ENCODE measurements at places on chromosomes 6 and 20. TPM values are rescaled to one million over a fixed set of nuclear protein-coding genes. Genes with fewer than 3 reads are reported as not detected.

The PNPLA1 gene
- 0.02 TPM for polyA plus RNA-seq

DNA sequence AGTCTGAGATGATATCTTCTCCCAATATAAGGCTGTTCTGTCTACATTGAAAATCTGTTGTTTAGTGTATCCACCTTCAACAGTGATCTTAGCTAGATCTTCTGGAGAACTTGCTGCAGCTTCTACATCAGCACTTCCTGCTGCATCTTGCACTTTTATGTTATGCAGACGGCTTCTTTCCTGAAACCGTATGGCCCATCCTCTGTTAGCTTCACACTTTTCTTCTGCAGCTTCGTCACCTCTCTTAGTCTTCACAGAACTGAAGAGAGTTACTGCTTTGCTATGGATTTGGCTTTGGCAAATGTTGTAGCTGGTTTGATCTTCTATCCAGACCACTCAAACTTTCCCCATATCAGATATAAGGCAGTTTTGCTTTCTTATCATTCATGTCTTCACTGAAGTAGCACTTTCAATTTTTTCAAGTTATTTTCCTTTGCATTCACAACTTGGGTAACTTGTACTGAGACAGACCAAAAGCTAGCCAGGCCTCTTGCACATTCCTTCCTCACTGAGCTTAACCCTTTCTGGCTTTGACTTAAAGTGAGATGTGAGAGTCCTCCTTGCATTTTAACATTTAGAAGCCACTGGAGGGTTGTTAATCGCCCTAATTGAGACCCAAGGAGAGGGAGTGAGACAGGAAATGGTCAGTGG lies 110.1 kb downstream of the PREP start:
- DNase-seq: no peak

DNA sequence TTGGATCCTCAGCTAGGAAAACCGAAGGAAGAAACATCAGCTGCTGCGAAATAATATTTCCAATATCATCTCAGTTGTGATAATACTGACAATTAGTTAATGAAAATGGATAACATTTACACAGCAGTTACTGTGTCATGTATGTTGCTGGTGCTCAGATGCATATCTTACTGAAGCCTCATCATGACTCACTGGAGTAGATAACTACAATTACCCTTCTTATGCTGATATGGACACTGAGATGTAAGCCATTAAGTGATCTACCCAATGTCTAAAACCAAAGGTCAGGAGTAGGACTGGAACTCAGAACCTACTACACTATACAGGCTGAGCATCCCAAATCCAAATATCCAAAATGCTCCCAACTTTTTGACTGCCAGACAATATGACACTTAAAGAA lies 54.7 kb upstream of the LYRM2 start:
- no peak for DNase-seq

DNA sequence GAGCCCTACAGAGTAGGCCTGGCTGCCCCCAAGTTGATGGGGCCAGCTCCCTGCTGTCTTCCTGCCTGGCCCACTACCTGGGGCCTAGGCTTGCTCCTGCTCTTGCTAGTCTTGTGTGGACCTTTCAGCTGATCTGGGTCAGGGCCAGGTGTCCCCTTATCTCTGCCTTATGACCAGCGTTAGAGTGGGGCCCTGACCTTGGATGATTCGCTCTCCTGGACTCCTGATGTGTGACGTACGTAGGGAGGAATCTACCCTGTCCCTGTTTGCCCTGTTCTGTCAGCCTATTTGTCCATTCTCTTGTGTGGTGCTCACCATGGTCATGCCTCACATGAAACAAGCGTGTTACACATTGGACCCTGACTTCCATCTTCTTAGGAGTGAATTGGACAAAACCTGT lies 571.8 kb downstream of the QKI start:
- peak; percentile 76 for DNase-seq

DNA sequence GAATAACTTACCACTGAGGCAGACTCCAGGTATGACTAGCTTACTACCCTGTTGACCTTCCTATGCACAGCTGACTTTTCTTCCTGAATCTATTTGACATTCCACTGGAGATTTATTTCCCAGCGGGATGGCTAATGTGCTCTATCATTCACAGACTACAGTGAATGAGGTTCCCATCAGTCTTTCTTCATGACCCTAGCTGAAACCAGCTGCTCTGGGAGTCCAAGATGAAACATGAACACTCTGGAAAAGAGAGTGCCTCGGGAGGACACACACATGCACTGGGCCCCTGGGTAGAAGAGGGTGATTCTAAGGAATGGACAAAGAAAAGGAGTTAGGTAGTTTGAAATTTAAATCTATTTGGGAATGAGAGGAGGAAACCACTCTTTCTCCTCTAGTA lies 82.6 kb upstream of the DST start:
- DNase-seq: peak; percentile 33

The PKIB gene
- polyA plus RNA-seq: 4.4 TPM

DNA sequence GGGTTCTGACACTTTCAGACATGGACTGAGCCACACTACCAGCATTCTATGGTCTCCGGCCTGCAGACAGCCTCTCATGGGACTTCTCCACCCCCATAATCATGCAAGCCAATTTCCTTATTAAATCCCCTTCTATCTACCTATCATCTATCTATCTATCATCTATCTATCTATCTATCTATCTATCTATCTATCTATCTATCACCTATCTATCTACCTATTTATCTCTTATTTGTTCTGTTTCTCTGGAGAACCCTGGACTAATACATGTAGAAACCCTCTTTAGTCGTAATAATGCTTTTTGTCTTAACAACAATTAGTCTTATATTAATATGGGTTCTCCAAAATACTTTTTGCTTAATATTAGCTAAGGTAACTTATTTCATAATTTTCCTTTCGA lies 174.1 kb upstream of the PRSS16 start:
- no peak for DNase-seq

DNA sequence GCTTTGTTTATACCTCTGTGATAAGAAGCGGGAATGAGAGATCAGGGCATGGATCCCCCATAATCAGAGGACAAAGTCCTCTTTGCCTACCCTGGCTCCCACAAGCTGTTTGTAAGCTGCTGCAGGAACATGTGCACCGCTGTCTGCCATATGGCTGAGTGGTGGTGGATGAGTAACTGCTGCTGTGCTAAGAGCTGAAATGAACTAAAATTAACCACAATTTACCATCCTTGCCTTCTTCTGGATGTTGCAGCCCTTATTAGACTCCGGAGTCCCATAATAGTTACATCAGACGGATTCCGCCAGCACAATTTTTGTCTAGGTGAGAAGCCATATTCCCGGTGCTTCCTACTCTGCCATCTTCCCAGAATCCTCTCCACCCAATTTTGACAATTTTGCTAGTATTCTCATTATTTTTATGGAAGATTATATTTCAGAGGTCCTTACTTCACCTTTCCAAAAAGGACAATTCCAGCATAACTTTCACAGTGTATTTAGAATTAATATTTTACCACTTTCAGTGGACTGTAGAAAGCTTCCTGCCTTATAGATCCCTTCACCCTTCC lies 6.0 kb upstream of the CMTR1 start:
- no peak for DNase-seq

The ADA gene
- 21.9 TPM for polyA plus RNA-seq

DNA sequence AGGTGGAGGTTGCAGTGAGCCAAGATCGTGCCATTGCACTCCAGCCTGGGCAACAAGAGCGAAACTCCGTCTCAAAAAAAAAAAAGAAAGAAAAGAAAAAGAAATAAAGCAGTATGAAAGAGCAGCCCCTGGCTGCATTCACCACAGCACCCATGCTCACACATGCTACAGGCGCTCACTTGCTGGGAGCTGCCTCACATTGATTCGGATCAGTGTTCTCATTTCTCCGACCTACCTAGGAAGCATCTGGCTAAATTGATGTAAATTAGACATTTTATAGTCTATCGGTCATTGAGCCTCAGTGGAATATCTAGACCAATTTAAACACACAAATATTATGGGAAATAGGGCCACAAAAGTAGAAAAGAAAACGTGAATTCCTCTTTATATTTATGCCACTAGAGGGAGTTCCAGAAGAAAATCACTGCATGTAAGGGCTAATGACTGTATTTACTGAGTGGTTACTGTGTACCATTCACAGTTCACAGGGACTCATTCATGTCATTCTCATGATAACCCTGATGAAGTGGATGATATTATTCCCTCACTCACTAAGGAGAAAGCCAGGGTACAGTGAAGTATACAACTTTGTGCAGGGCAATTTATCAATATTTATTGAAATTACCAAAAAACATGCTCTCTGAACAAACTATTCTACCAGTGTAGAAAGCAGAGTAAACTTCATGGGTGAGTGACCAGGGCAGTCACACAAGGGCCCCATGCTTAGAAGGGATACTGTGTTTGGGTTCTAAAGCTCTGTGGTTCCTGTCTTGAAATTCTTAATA lies 5.3 kb upstream of the MOG start:
- peak; percentile 51 for DNase-seq

The CYP39A1 gene
- 0.24 TPM for polyA plus RNA-seq

The ABHD16B gene
- not detected for polyA plus RNA-seq

- no peak for DNase-seq
Measured at GRCh38 chr6:110784610-110784979, 30.7 kb downstream of the CDK19 start.

The TNFRSF6B gene
- polyA plus RNA-seq: 3.8 TPM

- peak; percentile 50 for DNase-seq
Measured at GRCh38 chr6:56695702-56696101, 53.0 kb upstream of the DST start.

GRCh38 chr6:71510057-71510713 lies 221.6 kb downstream of the OGFRL1 start:
- DNase-seq: peak; percentile 93

- no peak for DNase-seq
Measured at GRCh38 chr6:34657037-34657306, 39.6 kb downstream of the ILRUN start.

- no peak for DNase-seq
Measured at GRCh38 chr6:158892266-158892665, 73.1 kb upstream of the EZR start.

DNA sequence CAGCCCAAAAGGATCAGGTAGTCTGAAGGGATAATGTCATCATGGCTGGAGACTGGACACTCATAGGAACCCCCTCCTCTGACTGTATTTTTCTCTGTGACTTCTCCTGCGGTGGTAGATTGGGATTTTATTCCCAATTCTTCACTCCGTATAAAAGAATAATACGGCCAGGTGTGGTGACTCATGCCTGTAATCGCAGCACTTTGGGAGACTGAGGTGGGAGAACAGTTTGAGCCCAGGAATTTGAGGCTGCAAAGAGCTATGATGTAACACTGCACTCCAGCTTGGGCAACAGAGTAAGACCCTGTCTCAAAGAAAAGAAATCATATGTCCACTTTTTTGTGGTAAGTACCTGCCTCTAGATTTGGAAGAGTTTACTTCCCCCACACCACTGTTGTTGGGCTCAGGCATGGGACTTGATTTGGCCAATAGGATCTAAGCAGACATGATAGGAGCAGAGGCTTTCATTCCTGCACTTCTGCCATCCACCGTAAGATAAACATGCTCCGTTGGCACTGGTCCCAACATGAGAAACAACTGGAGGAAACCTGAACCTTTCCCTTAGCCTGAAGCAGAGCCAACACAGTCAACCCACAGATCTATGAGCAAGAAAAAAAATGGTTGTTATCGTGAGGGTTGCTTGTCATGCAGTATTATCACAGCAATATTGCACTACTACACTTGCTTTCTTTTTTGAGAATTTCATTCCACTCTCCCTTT lies 82.0 kb downstream of the JPH2 start:
- peak; percentile 66 for DNase-seq

DNA sequence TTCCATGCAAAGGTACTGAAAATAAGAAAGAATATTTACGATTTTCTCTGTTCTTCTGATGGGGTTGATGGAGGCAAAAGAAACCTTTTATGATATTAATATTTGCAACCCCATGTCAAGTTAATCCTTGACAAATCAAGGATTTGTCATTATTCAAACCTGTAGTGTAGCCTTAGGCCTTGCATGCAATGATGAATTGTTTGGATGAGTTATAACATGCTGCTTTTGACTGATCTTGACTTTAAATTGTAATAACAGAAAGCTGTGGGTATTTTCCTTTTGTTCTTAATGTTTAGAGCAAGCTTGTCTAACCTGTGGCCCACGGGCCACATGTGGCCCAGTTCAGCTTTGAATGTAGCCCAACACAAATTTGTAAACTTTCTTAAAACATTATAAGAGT lies 13.0 kb upstream of the BAG2 start:
- DNase-seq: no peak

GRCh38 chr20:4135385-4136077 lies 120.2 kb upstream of the RNF24 start:
- peak; percentile 97 for DNase-seq

The DZANK1 gene
- 1.3 TPM for polyA plus RNA-seq

- no peak for DNase-seq
Measured at GRCh38 chr20:8858181-8858787, 210.6 kb upstream of the PLCB4 start.

The SYCP2L gene
- polyA plus RNA-seq: 0.02 TPM

The POFUT1 gene
- 41.0 TPM for polyA plus RNA-seq

DNA sequence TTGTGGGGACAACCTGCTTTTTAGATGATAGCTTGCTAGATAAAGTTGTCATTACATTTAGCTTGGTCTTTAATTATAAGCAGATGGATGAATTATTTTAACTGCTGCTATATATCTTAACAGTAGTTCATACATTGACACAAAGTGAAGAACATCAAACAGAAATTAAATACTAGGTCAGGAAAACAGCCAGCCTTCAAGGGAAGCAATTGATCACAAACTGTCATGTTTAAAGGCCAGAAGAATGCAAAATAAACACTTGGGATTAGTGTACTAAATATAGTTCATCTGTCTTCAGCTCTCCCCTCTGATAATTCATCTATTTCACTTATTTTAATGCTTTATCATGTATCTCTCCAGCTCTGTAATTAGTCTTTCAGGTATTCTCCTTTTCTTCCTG lies 225.1 kb upstream of the FERMT1 start:
- DNase-seq: no peak

DNA sequence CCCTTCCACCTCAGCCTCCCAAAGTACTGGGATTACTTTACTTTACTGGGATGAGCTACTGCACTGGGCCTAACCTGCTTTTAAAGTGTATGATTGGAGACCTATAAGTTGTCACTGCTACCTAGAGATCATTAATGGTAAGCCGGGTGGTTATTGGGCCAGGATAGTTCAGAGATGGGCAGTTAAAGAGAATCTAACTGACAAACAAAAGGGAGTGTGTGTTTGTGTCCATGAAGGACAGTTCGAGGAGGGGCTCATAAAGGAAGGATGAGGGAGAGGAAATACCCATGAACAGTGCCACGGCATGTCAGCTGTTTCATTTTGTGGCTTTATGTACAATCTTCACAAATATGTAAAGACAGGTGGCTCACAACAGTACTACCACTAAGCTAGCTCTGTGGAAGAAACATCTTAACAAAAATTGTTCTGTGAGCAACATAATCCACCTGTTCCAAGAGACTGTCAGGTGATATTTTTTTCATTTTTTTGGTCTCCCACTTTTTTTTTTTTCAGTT lies 69.7 kb upstream of the FAM8A1 start:
- DNase-seq: no peak

The MAP3K4 gene
- 12.7 TPM for polyA plus RNA-seq

DNA sequence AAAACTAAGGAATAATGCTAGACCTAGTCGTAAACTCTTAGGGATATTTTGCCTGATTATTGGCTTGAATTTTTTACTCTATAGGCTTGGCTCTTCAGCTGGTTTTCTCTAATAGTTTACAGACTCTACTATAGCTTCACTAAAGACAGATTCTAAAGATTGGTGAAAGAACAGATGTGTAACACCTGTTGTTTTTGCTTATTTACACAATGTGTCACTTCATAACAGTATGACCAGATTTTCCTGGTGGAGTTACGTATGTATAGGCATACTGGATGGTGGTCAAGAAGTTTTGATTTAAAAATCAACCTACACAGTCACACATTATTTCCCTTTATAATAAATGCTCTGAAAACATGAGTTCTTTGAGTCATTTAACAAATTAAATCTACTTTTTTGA lies 4.8 kb downstream of the COL19A1 start:
- no peak for DNase-seq
